ENCODE measurements at places on chromosomes 7 and 10.
A peak's percentile ranks its signal among the peaks of the same experiment; 100 is the strongest.

GRCh38 chr10:103125323-103126267 is 67.5 kb downstream of the NT5C2 start:
- DNase-seq, result peak; percentile 6

DNA sequence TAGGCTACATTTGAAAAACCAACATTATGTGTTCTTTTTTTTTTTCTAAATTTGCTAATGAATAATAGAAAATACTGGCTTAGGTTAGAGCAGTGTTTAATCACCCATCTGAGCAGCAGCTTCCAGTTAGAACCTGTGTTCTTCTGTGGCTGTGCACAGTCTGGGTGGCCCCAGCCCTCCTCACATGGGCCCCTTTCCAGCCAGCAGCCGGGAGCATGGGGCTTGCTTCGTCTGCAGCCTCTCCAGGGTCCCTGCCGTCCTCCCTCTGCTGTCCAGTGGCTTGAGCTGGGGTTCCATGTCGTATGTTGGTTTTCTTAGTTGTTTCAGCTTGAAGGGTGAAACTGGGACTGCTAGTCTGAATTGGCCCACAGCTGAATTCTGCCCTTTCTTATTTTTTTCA is 37.3 kb downstream of the BNIP3 start:
- DNase-seq, result no peak

DNA sequence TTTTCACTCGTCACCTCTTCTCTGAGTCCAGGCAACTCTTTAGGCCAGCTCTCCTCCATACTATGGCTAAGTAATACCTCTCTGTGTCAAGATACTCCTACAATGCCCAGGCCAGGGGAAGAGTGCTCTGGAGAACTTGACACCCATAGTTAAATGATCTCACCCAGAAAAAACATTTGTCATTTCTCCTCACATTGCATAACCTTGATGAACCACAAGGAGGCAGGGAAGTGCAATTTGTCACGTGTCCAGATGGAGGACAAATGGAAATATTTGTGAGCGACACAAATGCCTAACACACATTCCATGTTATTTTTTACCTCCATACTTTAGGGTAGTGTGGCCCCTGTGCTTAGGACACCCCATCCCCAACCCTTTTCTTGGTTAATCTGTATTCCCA is 78.3 kb downstream of the HTR7 start:
- DNase-seq, result peak; percentile 9

DNA sequence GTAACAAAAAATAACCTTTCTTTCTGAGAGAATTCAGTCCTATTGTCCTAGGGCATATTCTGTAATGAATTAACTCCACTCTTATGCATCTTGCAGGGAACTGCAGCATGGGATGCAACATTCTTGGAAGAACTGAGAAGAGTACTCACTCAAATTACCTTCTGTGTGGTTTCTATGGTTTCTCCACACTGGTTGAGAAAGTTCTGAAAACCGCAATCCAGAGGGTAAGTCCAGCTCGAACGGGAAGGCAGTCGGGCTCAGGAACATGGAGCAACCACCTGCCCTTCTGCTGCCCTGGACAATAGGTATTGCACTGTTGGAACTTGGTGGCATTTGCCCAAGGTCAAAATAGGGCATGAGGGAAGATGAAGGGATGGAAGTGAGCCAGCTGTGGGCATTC is 59.6 kb upstream of the CDK13 start:
- no peak for DNase-seq

- peak; percentile 94 for DNase-seq
Measured at GRCh38 chr7:131164025-131164925, 163.4 kb upstream of the MKLN1 start.

- DNase-seq, result no peak
Measured at GRCh38 chr7:14842523-14842922, 60.0 kb downstream of the DGKB start.

All from HFFc6 (cell line).